ENCODE measurements at places on chromosomes 3 and 15. TPM values are rescaled to one million over a fixed set of nuclear protein-coding genes. Genes with fewer than 3 reads are reported as not detected.
A peak's percentile ranks its signal among the peaks of the same experiment; 100 is the strongest.

UBE2E2 gene
- 8.0 TPM for polyA plus RNA-seq

DNA sequence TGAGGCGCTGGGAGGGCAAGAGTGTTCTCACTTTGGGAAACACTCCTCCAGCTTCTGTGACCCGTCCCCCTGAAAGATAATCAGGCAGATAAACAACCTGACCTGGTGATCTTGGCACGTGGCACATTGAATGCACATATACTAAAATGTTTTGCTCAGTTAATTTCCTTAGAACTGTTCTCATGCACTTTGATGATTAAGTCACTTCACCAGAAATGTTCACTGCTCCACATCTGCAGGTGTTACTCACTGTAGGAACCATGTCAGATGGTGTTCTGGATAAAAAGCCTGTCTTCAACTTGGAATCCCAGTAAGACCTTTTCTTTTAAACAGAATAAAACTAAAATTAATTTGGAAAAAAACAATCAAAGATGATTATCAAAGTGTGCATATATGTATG, 24.6 kb upstream of the NIPA2 start:
- no peak for DNase-seq
- H3K36me3 ChIP-seq, result peaks cover 4% of the 10 kb centered on the region
- no peaks in the 10 kb centered on the region for H3K27me3 ChIP-seq
- H3K27ac ChIP-seq, result no peak overlapping the region

HTR3E gene
- not detected for polyA plus RNA-seq

GCHFR gene
- polyA plus RNA-seq, result 114 TPM

- H3K36me3 ChIP-seq, result no peaks in the 10 kb centered on the region
- H3K4me1 ChIP-seq, result no peaks in the 10 kb centered on the region
- DNase-seq, result no peak
- no peak overlapping the region for H3K27ac ChIP-seq
Observed at GRCh38 chr15:60165111-60165510, 161.0 kb downstream of the FOXB1 start.

KLF15 gene
- polyA plus RNA-seq, result not detected

PRICKLE2 gene
- polyA plus RNA-seq, result not detected

AMIGO3 gene
- 1.5 TPM for polyA plus RNA-seq

HES1 gene
- polyA plus RNA-seq, result not detected

DNA sequence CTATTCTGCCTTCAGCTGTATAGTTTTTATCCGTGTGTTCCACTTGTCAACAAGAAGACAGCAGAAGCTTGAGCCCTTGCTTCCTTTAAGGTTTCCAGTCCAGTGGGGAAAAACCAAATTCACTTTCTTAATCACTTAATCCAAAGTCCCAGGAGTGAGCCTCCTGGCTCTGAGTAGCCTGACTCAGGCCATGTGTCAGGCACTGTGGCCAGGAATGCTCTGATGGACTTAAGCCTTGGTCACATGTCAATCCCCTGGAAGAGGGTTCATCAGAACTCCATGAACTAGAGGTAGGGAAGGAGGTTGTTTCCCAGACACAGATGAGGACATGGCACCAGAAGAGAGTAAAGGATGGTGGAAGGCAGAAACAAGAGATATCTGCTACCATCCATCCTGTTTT, 8.8 kb downstream of the VIPR1 start:
- no peaks in the 10 kb centered on the region for H3K36me3 ChIP-seq
- no peaks in the 10 kb centered on the region for H3K27me3 ChIP-seq
- H3K4me3 ChIP-seq, result no peak overlapping the region
- DNase-seq, result no peak
- H3K4me1 ChIP-seq, result peaks cover 24% of the 10 kb centered on the region

- no peak overlapping the region for H3K27ac ChIP-seq
- H3K27me3 ChIP-seq, result no peaks in the 10 kb centered on the region
- H3K36me3 ChIP-seq, result no peaks in the 10 kb centered on the region
- H3K4me3 ChIP-seq, result no peak overlapping the region
- no peaks in the 10 kb centered on the region for H3K4me1 ChIP-seq
- DNase-seq, result no peak
Observed at GRCh38 chr3:83868909-83869567, 1089.8 kb upstream of the CADM2 start.

ATP13A5 gene
- polyA plus RNA-seq, result not detected

IL12A gene
- polyA plus RNA-seq, result 0.79 TPM

GRCh38 chr3:4907643-4908432, 71.4 kb upstream of the BHLHE40 start:
- H3K27ac ChIP-seq, result no peak overlapping the region
- H3K4me1 ChIP-seq, result peaks cover 32% of the 10 kb centered on the region
- H3K27me3 ChIP-seq, result no peaks in the 10 kb centered on the region
- H3K4me3 ChIP-seq, result no peak overlapping the region

- no peak for DNase-seq
- H3K4me3 ChIP-seq, result no peak overlapping the region
- no peaks in the 10 kb centered on the region for H3K4me1 ChIP-seq
- H3K27ac ChIP-seq, result peak overlapping the region; percentile 47
Observed at GRCh38 chr15:68205558-68205944, 419 bp upstream of the CALML4 start.

DNA sequence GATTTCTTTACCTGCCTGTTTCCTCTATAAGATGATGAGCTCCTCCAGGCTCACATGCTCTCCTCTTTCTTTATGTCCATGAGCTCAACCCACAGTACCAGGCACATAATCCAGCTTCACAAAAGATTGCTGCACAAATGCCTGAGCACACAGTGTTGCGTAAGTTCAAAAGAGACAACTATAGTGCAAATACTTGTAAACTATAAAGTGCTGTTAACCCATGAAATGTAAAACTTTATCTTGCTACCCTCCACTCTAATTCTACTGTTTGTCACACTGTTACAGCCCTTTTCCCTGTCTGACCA, 101.0 kb upstream of the LPP start:
- peaks cover 15% of the 10 kb centered on the region for H3K4me1 ChIP-seq
- no peaks in the 10 kb centered on the region for H3K36me3 ChIP-seq
- no peak for DNase-seq
- no peak overlapping the region for H3K27ac ChIP-seq
- no peaks in the 10 kb centered on the region for H3K27me3 ChIP-seq

DNA sequence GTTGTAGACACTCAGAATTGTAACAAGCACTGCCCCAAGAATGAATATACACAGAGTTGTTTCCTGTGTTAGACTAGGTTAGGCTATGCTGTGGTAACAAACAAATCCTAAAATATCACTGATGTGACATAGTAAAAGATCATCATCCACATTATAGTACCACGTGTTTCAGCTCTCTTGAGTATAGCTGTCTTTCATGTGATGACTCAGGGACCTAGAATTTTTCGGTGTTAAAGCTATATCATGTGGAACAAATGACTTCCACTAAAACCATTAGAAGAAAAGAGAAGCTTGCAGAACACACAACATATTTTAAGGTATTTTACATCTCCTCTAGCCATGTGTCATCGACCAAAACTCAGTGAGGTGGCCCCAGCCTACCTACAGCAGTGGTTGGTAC, 307.9 kb upstream of the RBMS3 start:
- no peak overlapping the region for H3K4me3 ChIP-seq
- no peaks in the 10 kb centered on the region for H3K36me3 ChIP-seq
- no peaks in the 10 kb centered on the region for H3K27me3 ChIP-seq
- H3K27ac ChIP-seq, result no peak overlapping the region
- no peaks in the 10 kb centered on the region for H3K4me1 ChIP-seq
- no peak for DNase-seq

DNA sequence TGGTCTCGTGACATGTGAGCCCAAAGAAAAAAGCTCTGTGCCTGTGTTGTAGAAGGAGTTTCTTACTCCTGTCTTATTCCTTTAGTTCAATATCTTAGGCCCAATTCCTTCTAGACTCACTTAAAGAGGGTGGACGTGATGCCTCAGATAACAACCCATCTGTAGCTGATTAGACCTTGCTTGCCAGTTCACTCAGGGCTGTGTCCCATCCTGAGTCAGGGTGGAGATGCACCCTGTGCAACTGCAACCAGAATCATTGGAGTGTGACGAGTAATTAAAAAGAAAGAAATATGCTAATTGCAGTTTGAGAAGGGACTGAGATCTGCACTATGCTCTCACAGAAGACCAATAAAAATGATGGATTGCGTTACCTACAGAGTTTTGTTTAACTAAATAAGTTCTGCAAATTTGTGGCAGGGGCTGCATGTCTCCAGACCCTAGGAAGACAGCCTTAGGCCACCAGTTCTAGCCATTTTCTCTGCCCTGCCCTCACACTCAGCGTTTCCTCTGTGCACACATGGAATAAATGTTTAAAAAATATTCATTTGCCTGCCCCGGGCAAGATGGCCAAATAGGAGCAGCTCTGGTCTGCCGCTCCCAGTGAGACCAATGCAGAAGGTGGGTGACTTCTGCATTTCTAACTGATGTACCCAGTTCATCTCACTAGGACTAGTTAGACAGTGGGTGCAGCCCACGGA, 83.0 kb downstream of the MOBP start:
- no peak overlapping the region for H3K27ac ChIP-seq
- H3K27me3 ChIP-seq, result no peaks in the 10 kb centered on the region
- H3K36me3 ChIP-seq, result no peaks in the 10 kb centered on the region
- no peak for DNase-seq
- no peak overlapping the region for H3K4me3 ChIP-seq
- H3K4me1 ChIP-seq, result no peaks in the 10 kb centered on the region

RFC4 gene
- polyA plus RNA-seq, result 23.9 TPM

DNA sequence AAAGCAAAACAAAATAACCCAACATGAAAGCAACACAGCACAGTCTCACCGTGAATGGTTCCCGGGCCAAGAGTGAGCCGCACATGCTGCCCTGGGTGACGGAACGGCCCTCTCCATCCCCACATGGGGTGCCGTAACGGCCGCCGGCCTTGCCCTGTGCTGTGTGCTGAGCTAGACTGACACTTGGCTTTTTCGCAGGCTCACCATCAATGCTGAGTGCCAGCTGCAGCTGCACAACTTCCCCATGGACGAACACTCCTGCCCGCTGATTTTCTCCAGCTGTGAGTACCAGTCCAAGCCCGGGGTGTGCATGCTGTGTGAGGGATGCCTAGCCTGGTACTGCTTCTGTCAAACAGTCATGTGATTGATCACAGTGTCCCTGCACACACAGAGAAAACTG, 357.6 kb downstream of the GABRG3 start:
- H3K27me3 ChIP-seq, result no peaks in the 10 kb centered on the region
- no peaks in the 10 kb centered on the region for H3K4me1 ChIP-seq
- DNase-seq, result no peak
- H3K27ac ChIP-seq, result no peak overlapping the region

DNA sequence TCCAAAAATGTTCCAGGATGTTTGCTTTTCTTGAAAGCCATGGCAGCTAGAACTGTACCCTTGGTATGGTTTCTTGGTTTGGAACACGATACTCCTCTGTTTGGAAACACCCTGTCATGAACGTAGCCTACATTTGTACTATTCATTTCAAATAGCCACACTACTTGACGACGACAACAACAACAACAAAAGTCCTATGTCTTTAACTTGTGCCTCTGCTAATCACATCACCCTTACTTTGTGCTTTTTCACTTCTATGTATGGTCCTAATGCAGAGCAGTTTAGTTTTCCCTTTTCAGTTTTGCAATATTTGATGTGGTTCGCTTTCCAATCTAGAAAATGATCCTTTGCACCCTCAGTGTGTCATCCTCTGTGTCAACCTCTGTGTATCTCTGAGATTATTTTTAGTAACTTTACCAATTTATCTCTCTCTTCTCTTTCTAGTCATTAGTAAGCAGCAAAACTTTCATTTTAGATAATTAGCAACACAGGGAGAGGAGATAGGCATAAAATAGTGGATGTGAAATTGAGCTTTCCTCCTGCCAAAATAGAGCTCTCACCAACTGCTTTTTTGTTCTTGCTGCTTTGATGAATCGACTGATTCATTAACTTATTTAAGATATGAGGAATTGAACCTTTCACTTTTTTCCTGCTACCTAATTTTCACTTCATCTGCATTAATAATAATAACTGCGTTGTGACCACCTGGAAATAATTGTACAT, 44.1 kb upstream of the TP63 start:
- no peak overlapping the region for H3K4me3 ChIP-seq
- no peak for DNase-seq
- no peaks in the 10 kb centered on the region for H3K36me3 ChIP-seq
- H3K27me3 ChIP-seq, result no peaks in the 10 kb centered on the region

- no peak for DNase-seq
- no peaks in the 10 kb centered on the region for H3K36me3 ChIP-seq
- H3K27me3 ChIP-seq, result peaks cover 3% of the 10 kb centered on the region
- H3K4me3 ChIP-seq, result no peak overlapping the region
- no peak overlapping the region for H3K27ac ChIP-seq
- no peaks in the 10 kb centered on the region for H3K4me1 ChIP-seq
Observed at GRCh38 chr3:8607234-8608040, 37.2 kb downstream of the SSUH2 start.

ZNF80 gene
- polyA plus RNA-seq, result 0.67 TPM

All from CD8-positive, alpha-beta memory T cell (primary cell).